Adipocyte (in vitro differentiated cells): ENCODE measurements at places on chromosomes 6 and 20.
A peak's percentile ranks its signal among the peaks of the same experiment; 100 is the strongest.

DNA sequence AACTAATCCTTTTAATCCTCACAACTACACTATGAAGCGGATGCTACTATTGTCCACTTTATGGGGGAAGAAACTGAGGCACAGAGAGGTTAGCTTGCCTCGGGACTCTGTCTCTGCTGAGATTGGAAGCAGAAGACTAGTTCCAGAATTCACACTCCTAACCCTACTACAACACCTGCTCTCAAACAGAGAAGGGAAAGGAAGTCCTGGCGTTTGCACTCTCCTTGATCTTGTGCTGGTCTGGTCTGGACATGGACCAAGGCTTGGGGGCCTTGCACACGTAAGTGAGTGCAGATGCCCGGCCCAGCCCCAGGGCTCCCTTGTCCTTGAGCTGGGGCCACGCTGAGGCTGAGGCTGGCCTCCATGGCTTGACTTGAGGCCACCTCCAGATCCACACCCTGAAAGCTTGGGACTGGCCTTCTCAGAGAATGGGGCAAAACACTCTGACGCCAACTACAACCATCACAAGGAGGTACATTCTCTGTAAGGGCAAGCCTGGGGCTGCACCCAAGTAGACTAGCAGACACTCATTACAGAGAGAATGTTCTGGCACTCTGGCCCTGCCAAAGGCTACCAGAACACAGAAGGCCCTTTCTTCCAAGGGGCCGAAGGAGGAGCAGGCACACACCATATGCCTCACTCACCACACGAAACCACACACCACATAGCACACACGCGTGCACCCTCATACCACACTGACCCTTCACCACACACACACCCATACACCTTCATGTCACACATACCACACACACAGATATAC, 33.3 kb upstream of the EZR start:
- DNase-seq, result no peak

DNA sequence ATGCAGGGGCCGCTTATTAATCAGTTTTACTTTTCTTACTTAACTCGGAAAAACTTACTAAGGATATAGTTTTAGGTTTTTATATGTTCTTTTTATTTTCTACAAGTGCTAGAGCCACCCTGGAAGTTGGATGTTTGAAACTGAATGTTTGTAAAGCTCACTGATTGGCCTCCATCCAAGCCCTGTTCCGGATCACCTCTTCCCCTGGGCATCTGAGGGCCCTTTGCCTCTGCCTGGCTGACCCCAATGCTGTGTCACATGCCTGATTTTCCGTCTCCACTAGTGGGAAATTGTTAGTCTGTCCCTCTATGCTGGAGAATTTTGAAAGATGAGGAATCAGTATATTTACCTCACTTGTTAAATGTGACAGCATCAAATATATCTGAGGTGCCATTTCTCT, 79.3 kb downstream of the SLC35F1 start:
- DNase-seq, result no peak

GRCh38 chr20:23752019-23752418, 1.3 kb upstream of the CST1 start:
- no peak for DNase-seq

DNA sequence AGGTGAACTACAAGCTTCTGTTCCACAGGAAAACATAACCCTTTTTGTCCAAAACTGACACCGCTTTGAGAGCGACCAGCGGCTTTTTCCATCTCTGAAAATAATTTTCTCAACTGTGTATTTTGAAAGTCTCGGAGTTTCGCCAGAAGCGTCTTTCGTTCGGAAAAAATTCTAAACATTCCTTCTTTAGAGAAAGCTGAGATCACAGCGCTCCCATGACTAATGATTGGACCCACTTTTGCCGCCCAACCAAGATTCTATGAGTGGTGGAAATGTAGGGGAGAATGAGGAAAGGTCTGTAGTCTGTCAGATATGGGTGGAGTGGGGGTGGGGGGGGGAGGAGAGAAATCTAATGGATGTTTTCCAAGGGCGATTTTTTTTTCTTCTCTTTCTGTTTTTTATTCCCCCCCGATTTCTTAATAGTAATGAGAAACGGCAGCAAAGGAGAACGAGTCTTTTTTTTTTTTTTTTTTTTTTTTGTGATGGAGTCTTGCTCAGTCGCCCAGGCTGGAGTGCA, 189.3 kb downstream of the TRIM27 start:
- DNase-seq, result peak; percentile 44

- no peak for DNase-seq
Measured at GRCh38 chr6:8420031-8420588, 15.2 kb downstream of the SLC35B3 start.

- peak; percentile 1 for DNase-seq
Measured at GRCh38 chr6:5968817-5969734, 37.6 kb downstream of the NRN1 start.

- no peak for DNase-seq
Measured at GRCh38 chr6:168206186-168206585, 113.4 kb downstream of the DACT2 start.

DNA sequence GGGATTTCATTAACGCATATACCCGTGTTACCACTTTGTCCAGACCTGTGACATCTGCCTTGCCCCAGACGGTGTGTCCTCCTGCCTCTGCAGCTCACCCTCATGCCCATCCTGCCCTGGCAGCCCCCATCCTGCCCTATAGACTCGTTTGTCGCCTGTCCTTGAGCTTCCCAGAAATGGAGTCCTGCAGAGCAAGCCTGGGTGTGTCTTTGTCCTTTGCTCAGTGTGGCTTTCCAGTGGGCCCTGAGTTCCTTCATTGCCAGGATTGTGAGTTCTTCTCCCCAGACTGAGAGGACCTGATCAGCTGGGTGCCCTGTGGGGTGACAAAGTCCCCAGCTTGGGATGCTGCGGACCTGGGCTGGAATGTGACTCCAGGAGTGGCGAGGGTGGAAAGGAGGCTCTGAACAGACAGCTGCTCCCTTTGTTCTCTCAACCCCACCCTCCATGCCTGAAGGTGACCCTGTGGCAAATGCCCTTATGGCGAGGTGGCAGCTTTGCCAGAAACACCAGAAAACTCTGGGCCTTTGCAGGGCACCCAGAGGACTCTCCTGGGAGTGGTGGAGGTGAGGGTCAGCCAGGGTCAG, 2.4 kb upstream of the CST3 start:
- no peak for DNase-seq

- DNase-seq, result peak; percentile 56
Measured at GRCh38 chr20:51800872-51801121, 1.5 kb downstream of the SALL4 start.

- DNase-seq, result no peak
Measured at GRCh38 chr20:62133051-62133845, 9.9 kb downstream of the PSMA7 start.

GRCh38 chr20:36591281-36591680, 14.3 kb upstream of the RAB5IF start:
- no peak for DNase-seq

- DNase-seq, result no peak
Measured at GRCh38 chr6:25706314-25707014, 48.1 kb upstream of the SLC17A4 start.

DNA sequence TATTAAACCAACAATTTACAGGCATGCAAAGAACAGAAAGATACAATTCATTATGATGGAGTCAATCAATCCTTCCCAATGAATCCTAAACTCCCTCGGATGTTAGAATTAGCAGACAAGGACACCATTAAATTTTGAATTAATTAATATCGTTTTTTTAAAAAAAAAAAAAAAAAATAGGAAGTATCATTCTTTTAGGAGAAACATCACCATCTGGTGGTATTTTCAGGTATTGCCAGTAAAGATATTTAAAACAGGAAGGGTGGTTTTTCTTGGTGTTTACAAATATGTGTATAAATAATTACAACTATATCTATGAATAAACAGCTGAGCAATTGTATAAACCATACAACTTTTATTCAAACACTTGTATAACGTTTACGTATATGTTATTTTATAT, 564.4 kb downstream of the HAO1 start:
- DNase-seq, result peak; percentile 12
